ENCODE measurements at places on chromosomes 16 and 17.
A peak's percentile ranks its signal among the peaks of the same experiment; 100 is the strongest.

DNA sequence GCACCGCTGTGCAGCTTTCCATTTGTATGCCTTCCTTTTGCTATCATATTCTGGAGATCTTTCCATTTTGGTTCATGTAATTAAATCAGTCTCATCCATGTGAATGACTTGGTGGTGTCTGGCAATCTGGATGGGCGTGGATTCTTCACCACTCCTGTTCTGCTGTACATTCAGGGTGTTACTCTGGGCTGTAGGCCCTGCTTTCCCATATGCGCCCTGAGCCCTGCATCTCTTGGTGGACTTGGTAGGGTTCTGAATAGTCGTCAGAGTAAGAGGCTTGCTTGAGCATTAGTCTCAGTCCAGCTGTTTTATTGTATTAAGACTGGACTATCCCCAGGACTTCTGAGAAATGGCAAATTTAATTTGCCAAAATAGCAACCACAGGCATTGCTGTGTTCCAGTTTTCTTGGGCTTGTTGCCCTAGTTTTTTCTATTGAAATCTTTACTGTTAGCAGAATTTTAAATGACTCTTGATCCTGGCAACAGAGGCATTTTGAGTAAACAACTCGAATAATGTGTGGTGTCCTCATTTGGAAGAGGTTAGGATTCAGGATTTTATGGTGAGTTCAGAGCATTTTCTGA lies 14.9 kb downstream of the BANP start:
- no peak overlapping the region for H3K27ac ChIP-seq
- peak overlapping the region; percentile 39 for H3K4me3 ChIP-seq
- no peak for DNase-seq
- no peaks in the 10 kb centered on the region for H3K27me3 ChIP-seq

GRCh38 chr17:60740584-60740983 lies 62.9 kb downstream of the BCAS3 start:
- peaks cover 22% of the 10 kb centered on the region for H3K36me3 ChIP-seq
- H3K4me3 ChIP-seq, result no peak overlapping the region
- H3K4me1 ChIP-seq, result no peaks in the 10 kb centered on the region

- no peak overlapping the region for H3K4me3 ChIP-seq
- DNase-seq, result no peak
- H3K27ac ChIP-seq, result peak overlapping the region; percentile 58
- H3K4me1 ChIP-seq, result peaks cover 16% of the 10 kb centered on the region
- H3K36me3 ChIP-seq, result peaks cover 33% of the 10 kb centered on the region
Measured at GRCh38 chr16:31467151-31467773, 4.7 kb upstream of the TGFB1I1 start.

DNA sequence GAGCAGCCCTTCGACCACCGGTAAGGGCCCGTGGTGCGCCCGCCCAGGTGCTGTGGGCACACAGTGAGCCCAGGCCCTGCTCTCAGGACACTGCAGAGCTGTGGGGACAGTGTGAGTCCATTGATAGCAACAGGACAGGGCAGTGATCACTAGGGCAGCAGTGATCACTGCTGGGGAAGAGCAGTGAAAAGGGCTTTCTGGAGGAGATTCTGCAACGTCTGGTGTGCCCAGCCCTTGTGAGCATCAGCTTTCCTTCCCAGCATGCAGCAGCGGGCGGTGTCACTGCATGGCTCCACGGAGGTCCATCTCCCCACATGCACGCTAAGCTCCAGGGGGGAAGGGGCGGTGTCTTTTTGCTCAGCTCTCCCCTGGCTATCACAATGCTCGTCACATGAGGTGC lies 32.1 kb downstream of the MAP1LC3B start:
- DNase-seq, result no peak
- peaks cover 5% of the 10 kb centered on the region for H3K36me3 ChIP-seq
- no peaks in the 10 kb centered on the region for H3K27me3 ChIP-seq

- H3K36me3 ChIP-seq, result peaks cover 56% of the 10 kb centered on the region
- peak overlapping the region; percentile 41 for H3K4me3 ChIP-seq
- H3K27ac ChIP-seq, result no peak overlapping the region
- no peaks in the 10 kb centered on the region for H3K27me3 ChIP-seq
Measured at GRCh38 chr16:30353438-30354129, 1.5 kb downstream of the CD2BP2 start.

- H3K4me1 ChIP-seq, result no peaks in the 10 kb centered on the region
- no peak overlapping the region for H3K27ac ChIP-seq
- DNase-seq, result no peak
- no peaks in the 10 kb centered on the region for H3K36me3 ChIP-seq
Measured at GRCh38 chr17:34163123-34163522, 92.0 kb upstream of the CCL2 start.

DNA sequence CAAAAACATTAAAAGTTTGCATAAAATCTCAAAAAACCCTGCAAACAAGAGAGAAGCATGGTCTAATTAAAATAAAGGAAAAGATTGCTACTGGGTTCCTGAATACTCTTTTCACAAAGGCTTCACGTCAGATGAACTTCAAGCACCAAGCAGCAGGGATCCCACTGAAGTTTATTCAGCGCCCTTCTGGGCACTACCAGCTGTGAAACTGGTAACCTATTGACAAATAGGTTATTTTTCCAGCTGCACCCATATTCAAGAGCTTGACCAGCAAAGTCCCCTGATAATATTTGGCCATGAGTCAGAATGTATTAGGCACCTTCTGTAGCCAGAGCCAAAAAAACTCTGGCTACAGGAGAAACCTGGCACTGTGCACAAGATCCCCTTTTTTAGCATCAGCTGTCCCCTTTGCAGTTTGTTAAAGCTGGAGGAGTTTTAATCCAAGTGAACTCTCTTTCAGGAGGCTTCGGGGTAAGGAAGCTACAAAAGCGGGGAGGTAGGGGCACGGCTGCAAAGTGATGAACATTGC lies 60.3 kb downstream of the GRIN2A start:
- no peak overlapping the region for H3K4me3 ChIP-seq
- no peaks in the 10 kb centered on the region for H3K36me3 ChIP-seq
- peaks cover 10% of the 10 kb centered on the region for H3K27me3 ChIP-seq
- no peak for DNase-seq
- no peak overlapping the region for H3K27ac ChIP-seq
- H3K4me1 ChIP-seq, result no peaks in the 10 kb centered on the region

DNA sequence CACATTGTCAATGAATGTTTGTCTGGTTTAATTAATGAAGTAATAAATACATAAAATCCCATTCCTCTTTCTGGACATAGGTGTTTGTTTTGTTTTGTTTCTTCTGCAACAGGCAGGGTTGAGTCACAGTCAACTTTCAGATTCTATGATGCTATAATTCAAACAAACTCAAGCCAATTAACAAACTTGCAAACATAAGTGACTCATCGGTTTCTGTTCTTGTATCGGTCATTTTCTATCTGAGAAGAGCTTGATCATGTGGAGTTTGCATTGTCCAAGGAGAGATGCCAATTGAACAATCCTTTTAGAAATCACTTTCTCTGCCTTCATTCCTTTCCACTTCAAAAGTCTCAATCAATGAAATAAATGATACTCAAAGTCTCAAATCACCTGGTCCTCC lies 294.2 kb upstream of the C16orf82 start:
- no peaks in the 10 kb centered on the region for H3K36me3 ChIP-seq
- peaks cover 44% of the 10 kb centered on the region for H3K27me3 ChIP-seq
- DNase-seq, result no peak
- H3K27ac ChIP-seq, result no peak overlapping the region

- no peaks in the 10 kb centered on the region for H3K4me1 ChIP-seq
- H3K4me3 ChIP-seq, result no peak overlapping the region
- H3K36me3 ChIP-seq, result peaks cover 27% of the 10 kb centered on the region
- H3K27ac ChIP-seq, result no peak overlapping the region
- no peaks in the 10 kb centered on the region for H3K27me3 ChIP-seq
Measured at GRCh38 chr17:3026125-3026855, 37.1 kb downstream of the OR1D5 start.

GRCh38 chr17:69057280-69057679 lies 3.4 kb downstream of the ABCA9 start:
- H3K4me1 ChIP-seq, result no peaks in the 10 kb centered on the region
- no peak overlapping the region for H3K4me3 ChIP-seq
- H3K27ac ChIP-seq, result no peak overlapping the region
- H3K27me3 ChIP-seq, result peaks cover 1% of the 10 kb centered on the region
- DNase-seq, result no peak

- DNase-seq, result no peak
- H3K27ac ChIP-seq, result no peak overlapping the region
- H3K4me1 ChIP-seq, result peaks cover 5% of the 10 kb centered on the region
- no peaks in the 10 kb centered on the region for H3K36me3 ChIP-seq
- H3K4me3 ChIP-seq, result no peak overlapping the region
- peaks cover 6% of the 10 kb centered on the region for H3K27me3 ChIP-seq
Measured at GRCh38 chr17:50818921-50819657, 16.3 kb upstream of the WFIKKN2 start.

DNA sequence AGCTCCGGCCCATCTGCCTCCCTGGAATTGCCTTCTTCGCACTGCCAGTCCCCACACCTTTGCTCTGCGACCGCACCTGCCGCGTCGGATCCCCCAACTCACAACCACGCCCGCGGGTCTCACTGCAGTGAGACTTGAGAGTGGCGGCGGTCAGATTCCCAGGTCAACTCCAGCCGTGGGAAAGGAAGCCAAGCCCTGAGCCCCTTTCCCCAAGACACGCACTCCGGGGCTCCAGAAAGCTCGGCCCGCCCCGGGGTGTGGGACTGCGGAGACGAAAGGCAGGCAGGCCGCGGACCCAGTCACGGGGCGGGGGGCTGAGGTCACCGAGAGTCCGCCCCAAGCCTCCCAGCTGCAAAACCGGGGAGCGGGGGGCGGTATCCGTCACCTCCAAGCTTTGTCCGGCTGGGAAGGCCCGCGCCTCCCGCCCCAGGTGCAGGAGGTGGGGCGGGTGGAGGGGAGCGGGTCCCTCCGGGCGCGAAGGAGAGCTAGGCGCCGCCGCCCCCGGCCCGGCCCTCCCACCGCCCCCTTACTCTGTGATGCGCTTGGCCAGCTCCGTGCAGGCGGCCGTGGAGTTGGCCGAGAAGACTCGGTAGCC lies 615 bp downstream of the PRPSAP1 start:
- no peaks in the 10 kb centered on the region for H3K27me3 ChIP-seq
- H3K27ac ChIP-seq, result no peak overlapping the region
- H3K4me1 ChIP-seq, result peaks cover 23% of the 10 kb centered on the region

- H3K27me3 ChIP-seq, result no peaks in the 10 kb centered on the region
- peak overlapping the region; percentile 79 for H3K4me3 ChIP-seq
- peak overlapping the region; percentile 69 for H3K27ac ChIP-seq
Measured at GRCh38 chr16:78742501-78743283, 643.2 kb downstream of the WWOX start.

- peak overlapping the region; percentile 72 for H3K4me3 ChIP-seq
- peaks cover 2% of the 10 kb centered on the region for H3K36me3 ChIP-seq
- peaks cover 27% of the 10 kb centered on the region for H3K27me3 ChIP-seq
- no peak for DNase-seq
- no peak overlapping the region for H3K27ac ChIP-seq
Measured at GRCh38 chr17:38746849-38747462, 1.2 kb downstream of the PCGF2 start.

DNA sequence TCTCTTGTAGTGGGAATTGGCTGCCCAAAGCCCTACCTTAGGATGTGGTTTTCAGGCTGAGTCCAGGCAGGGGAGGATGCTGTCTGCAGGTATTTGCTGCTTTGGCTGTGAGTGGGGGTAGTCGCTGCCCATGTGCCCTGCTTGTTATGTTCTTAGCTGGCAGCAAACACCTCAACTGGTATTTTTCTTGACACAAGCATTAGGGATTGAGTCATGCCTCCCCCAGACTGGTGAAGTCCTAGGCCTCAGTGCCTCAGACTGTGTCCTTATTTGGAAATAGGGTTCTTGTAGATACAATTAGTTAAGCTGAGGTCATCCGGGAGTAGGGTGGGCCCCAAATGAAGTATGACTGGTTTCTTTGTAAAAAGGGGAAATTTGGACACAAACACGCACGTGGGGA lies 808.3 kb upstream of the EEF2KMT start:
- H3K27me3 ChIP-seq, result no peaks in the 10 kb centered on the region
- H3K27ac ChIP-seq, result no peak overlapping the region
- H3K4me1 ChIP-seq, result no peaks in the 10 kb centered on the region
- no peak for DNase-seq

DNA sequence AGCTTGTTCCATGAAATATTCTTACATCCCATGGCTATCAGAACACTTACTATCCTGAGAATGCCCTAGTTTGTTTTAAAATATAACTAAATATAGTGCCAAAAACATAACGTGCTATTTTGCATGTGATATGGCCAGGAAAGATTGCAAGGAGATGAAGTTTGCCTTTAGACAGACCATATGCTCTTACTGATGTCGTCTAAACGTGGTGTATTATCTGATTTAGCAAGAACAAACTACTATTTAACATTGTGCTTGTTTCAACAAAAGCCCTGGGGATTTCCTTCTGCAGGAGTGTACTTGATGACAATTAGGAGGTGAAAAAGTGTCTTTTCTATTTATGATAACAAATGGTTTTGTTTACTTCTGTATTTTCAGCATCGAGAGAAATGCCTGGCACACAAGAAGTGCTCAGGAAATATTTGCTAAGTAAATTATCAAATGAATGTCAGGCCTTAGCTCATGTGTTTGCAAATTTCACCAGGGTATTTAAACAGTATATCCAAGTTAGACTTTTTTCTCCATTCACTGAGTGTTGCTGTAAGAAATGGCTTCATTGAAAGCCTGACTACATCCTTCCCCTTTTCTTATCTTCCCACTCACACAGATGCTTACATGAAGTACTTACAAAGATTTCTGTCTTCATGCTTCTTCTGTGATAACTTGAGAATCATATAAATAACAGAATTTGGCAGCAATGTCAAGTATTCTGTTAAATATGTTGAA lies 1033.6 kb downstream of the CDH8 start:
- no peaks in the 10 kb centered on the region for H3K4me1 ChIP-seq
- no peaks in the 10 kb centered on the region for H3K36me3 ChIP-seq
- H3K27me3 ChIP-seq, result no peaks in the 10 kb centered on the region
- H3K27ac ChIP-seq, result no peak overlapping the region
- no peak overlapping the region for H3K4me3 ChIP-seq
- DNase-seq, result no peak

DNA sequence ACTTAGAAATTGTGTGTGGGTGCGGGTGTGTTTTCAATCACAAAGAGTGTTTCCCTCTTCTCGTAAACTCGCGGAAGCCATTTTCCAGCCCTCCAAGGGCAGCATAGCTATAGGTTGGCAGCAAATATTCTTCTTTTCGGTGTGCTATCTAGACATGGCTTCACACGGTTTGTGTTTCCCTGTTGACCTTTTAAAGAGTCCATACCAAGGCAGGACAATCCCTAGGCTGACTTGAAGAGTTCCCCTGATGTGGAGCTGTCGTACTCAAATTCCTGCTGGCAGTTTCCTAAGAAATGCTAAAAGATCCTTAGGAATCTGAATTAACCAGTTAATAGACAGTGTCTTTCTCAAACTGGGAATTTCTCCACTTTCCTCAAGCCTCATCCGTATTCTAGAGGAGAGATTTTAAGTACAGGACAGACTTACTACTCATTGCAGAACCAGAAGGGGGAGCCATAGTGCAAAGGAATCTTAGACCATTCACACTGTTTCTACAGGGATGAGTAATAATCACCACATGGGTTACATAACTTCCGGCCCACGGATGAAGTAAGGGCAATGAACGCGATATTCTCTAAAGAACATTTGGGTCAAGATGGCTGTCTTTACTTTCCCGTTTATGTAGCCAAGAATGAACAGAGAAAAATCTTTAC lies 288.6 kb upstream of the ELAC2 start:
- H3K4me1 ChIP-seq, result no peaks in the 10 kb centered on the region
- H3K36me3 ChIP-seq, result peaks cover 5% of the 10 kb centered on the region
- H3K4me3 ChIP-seq, result no peak overlapping the region
- H3K27ac ChIP-seq, result no peak overlapping the region

GRCh38 chr16:75234856-75235696 lies 16.3 kb downstream of the CTRB1 start:
- DNase-seq, result no peak
- no peaks in the 10 kb centered on the region for H3K27me3 ChIP-seq
- no peak overlapping the region for H3K27ac ChIP-seq
- no peaks in the 10 kb centered on the region for H3K36me3 ChIP-seq

- H3K27me3 ChIP-seq, result peaks cover 5% of the 10 kb centered on the region
- no peak within 1 kb of the TSS for H3K27ac ChIP-seq
- H3K36me3 ChIP-seq, result no peaks in the 10 kb centered on the region
- DNase-seq, result peak; percentile 67
- peaks cover 7% of the 10 kb centered on the region for H3K4me1 ChIP-seq
Measured at GRCh38 chr17:35930211-35931065, at the start of gene RDM1. TSS of gene RDM1 (minus strand) at chr17:35930773. CDS start at chr17:35930727, 46 bp downstream.
